ENCODE measurements at places on chromosomes 12 and 14. TPM values are rescaled to one million over a fixed set of nuclear protein-coding genes. Genes with fewer than 3 reads are reported as not detected.
A peak's percentile ranks its signal among the peaks of the same experiment; 100 is the strongest.

- no peaks in the 10 kb centered on the region for H3K36me3 ChIP-seq
- no peak overlapping the region for H3K27ac ChIP-seq
- no peak overlapping the region for H3K4me3 ChIP-seq
- no peak for DNase-seq
- H3K27me3 ChIP-seq: no peaks in the 10 kb centered on the region
Observed at GRCh38 chr12:100967189-100967588, 172.6 kb downstream of the ANO4 start.

DNA sequence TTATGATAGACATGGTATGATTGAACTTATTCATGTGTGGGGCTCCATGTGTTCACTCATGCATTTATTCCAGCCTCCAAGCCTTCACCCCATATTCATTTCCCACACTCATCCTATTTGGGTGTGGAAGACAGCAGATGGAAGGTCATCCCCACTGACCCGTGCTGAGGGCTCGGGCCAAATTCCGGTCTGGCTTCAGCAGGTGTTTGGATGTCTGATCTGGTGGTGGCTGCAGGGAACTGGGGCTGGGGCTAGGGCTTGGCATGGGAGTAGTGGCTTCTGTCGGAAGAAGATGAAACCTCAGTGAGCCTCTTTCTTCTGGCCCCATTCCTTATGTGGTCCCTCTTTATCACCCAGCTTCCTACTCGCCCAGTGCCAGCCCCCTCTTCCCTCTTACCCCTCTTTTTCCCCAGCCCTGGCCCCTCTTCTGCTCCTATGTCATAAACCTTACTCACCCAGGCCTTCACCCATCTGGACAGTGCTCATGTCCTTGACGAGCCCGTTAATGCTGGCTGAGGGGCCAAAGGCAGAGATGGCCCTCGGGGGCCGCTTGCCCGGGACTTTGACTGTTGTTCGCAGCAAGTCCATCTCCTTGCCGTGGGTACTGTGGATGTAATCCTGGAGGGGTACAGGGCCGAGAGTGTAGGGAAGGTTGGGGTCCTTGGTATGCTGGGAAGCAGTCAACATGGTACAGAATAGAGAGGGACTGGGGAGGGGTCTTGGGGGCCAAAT, 8.0 kb downstream of the AGAP2 start:
- no peak for DNase-seq
- H3K36me3 ChIP-seq: peaks cover 62% of the 10 kb centered on the region
- H3K4me1 ChIP-seq: peaks cover 20% of the 10 kb centered on the region
- H3K27me3 ChIP-seq: no peaks in the 10 kb centered on the region
- no peak overlapping the region for H3K4me3 ChIP-seq
- H3K27ac ChIP-seq: no peak overlapping the region

- H3K27ac ChIP-seq: peak within 1 kb of the TSS; percentile 95
- peak within 1 kb of the TSS; percentile 95 for H3K4me3 ChIP-seq
- no peaks in the 10 kb centered on the region for H3K27me3 ChIP-seq
- peaks cover 27% of the 10 kb centered on the region for H3K4me1 ChIP-seq
Observed at GRCh38 chr14:24171422-24172260, at the start of gene REC8. REC8 (plus strand) TSS chr14:24172080; CDS start chr14:24172553, 473 bp downstream.

IL26 gene
- polyA plus RNA-seq: not detected

CEBPE gene
- polyA plus RNA-seq: 0.55 TPM

All from naive B cell (primary cell).